ENCODE measurements at places on chromosomes 11 and 22. TPM values are rescaled to one million over a fixed set of nuclear protein-coding genes. Genes with fewer than 3 reads are reported as not detected.

Gene SMDT1
- total RNA-seq = 36.0 TPM

DNA sequence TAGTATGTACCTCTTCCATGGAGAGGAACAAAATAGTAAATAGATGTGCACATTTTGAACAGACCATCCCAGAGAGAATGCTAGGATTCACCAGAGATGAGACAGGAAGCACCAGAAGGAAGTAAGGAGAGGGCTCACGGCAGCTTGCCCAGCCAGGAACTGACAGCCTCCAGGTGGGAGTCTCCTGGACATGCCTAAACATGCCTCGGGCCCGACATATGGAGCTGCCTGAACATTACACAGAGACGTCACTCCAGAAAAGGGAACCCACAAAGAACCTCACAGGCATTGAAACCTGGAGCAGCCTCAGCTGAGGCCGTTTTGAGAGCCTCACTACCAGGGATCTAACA, 67.4 kb downstream of the BRD1 start:
- H3K27me3 ChIP-seq = no peaks in the 10 kb centered on the region
- no peaks in the 10 kb centered on the region for H3K36me3 ChIP-seq
- DNase-seq = no peak

GRCh38 chr11:12797996-12798395, 123.8 kb downstream of the TEAD1 start:
- H3K27me3 ChIP-seq = no peaks in the 10 kb centered on the region
- peaks cover 14% of the 10 kb centered on the region for H3K4me1 ChIP-seq
- DNase-seq = no peak
- H3K27ac ChIP-seq = no peak overlapping the region
- no peak overlapping the region for H3K4me3 ChIP-seq

DNA sequence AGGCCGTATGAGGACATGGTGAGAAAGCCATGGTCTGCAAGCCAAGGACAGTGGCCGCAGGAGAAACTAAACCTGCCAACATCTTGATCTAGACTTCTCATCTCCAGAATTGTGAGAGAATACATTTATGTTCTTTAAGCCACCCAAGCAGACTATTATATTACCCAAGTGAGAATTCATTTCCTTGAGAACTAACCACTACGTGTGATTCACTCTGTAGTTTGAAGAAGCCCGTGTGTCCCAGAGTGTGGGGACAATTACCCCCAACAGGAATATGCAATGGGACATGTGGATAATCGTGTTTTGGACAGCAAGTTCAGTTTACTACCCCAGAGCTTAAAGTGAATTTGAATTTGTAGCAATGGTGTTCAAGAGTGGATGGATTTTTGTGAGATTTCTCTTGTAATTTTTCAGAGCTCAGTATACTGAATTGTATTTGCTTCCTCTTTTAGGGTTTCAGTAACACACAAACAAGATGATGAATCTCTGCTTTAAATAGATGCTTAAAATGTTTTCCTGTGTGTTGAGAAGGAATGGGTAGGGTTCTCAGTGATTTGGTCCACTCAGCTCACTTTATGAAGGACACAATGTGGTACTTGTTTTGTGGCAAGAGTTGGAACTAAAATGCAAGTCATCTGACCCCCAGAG, 100.0 kb upstream of the ARHGAP20 start:
- H3K27ac ChIP-seq = no peak overlapping the region
- no peak for DNase-seq
- H3K4me1 ChIP-seq = no peaks in the 10 kb centered on the region
- H3K36me3 ChIP-seq = no peaks in the 10 kb centered on the region
- no peaks in the 10 kb centered on the region for H3K27me3 ChIP-seq
